Stimulated activated CD8-positive, alpha-beta memory T cell treated with anti-CD3 and anti-CD28 coated beads, Interleukin-15, amount 100 ng/mL, for 1 hour (primary cell): ENCODE measurements at places on chromosomes 4 and X.

DNA sequence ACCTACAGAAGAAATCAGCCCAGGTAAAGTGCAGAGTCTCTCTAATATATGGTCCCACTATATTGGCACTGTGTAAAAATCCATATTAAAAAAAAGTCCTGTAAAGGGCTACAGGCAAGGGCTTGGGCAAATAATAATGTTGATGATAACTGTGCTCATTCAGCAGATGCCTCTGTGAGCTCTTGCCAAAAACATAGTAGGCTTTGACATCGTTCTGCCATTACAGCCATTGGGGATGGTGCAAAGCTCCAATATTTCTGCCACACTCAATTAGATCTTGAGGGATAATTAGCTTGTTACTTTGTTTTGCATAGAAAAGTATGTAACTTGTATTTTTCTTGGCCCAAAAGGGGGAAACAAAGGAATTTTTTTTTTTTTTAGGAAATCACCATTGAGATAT lies 645.5 kb upstream of the FAM241A start:
- DNase-seq = no peak

GRCh38 chr4:58636381-58636780 lies 1526.2 kb upstream of the IGFBP7 start:
- no peak for DNase-seq

GRCh38 chr4:125041372-125041930 lies 273.3 kb upstream of the FAT4 start:
- DNase-seq = no peak

- no peak for DNase-seq
Measured at GRCh38 chr4:98615991-98616390, 42.4 kb downstream of the TSPAN5 start.

- DNase-seq = no peak
Measured at GRCh38 chrX:69107231-69107739, 58.0 kb downstream of the PJA1 start.

DNA sequence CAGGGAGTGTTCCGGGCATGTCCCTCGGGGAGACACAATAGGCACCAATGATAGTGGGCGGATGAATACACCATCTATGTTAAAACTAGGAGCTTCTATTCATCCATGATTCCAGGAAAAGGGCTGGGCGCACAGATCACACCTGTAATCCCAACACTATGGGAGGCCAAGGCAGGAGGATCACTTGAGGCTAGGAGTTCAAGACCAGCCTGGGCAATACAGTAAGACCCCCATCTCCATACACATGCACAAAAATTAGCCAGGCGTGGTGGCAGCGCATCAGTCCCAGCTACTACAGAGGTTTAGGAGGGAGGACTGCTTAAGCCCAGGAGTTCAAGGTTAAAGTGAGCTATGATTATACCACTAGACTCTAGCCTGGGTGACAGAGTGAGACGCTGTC lies 2.4 kb downstream of the NELFA start:
- DNase-seq = no peak

- no peak for DNase-seq
Measured at GRCh38 chr4:110527156-110527555, 51.2 kb downstream of the ENPEP start.

DNA sequence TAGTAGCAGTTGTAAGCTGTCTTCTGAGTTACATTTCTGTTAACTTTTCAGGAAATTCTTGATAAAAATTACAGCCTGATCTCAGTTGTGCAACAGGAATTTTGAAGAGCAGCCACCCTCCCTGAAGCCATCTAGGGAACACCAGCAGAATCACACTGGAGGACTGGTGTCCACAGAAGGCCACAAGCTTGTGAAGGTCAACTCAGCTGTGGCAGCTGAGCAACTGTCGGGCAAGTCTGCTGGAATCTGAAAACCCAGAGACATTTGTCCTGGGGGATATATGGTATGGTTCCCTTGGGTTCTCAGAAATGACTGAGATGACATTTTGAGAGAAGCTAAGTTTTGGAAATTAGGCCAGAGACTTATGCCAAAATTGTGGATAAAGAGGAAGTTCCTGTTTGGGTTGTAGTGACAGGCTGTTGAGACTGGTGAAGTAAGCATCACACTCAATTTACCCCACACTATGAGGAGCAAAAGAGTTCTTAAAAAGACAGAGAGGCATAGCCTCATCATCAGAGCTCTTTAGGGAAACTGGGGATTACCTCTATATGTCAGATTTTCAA lies 78.1 kb upstream of the TNIP3 start:
- no peak for DNase-seq

GRCh38 chr4:129546531-129546930 lies 450.6 kb downstream of the C4orf33 start:
- DNase-seq = no peak

- no peak for DNase-seq
Measured at GRCh38 chr4:39046249-39046648, 14.0 kb upstream of the TMEM156 start.

DNA sequence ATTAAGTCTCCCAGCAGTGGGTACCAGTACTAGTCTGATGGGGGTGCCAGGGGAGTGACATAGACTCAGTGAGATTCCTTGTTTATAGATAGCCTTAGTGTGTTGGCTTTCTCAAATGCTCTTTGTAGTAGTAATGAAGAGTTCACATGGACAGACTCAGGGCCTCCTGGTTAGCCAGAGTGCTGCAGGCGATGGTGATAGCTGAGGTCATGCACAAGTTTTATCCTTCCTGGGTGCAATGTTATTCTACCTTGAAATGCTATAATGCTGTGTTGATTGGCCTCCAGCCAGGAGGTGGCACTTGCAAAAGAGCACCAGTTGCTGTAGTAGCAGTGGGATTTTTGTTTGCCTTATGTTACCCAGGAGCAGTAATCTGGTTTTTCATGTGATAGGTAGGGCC lies 35.5 kb upstream of the ADH4 start:
- no peak for DNase-seq

DNA sequence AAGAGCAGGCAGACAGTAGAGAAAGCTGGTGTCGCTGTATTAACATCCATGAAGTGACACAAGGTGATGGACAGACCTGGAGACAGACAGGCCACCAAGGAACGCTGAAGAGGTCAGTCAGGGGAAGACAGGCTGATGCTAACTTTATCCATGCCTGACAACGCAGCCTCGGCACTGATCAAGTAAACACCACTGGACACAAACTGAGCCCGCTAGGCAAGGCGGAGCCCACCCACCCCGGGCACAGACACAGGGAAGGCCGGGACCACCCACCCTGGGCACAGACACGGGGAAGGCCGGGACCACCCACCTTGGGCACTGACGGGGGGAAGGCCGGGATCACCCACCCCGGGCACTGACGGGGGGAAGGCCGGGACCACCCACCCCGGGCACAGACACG lies 18.8 kb downstream of the PPP2R3B start:
- DNase-seq = no peak

- DNase-seq = no peak
Measured at GRCh38 chrX:130884627-130885026, 18.4 kb downstream of the ENOX2 start.

DNA sequence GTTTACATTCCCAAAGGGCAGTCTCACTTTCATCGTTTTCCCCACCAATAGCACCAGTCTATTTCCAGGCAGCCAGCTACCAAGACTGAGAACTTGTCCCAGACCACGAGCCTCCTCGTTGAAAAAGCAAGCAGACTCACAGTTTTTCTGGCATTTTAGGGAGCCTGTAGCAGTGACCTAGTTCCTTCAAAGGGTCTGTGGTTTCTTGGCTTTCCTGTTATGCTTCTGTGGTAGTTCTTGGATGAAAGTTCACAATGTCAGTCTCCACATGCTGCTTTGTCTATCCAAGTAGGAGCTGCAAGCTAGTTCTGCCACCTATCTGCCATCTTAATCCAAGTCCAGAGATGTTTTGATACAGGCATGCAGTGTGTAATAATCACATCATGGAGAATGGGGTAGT lies 151.6 kb upstream of the ZC4H2 start:
- no peak for DNase-seq

DNA sequence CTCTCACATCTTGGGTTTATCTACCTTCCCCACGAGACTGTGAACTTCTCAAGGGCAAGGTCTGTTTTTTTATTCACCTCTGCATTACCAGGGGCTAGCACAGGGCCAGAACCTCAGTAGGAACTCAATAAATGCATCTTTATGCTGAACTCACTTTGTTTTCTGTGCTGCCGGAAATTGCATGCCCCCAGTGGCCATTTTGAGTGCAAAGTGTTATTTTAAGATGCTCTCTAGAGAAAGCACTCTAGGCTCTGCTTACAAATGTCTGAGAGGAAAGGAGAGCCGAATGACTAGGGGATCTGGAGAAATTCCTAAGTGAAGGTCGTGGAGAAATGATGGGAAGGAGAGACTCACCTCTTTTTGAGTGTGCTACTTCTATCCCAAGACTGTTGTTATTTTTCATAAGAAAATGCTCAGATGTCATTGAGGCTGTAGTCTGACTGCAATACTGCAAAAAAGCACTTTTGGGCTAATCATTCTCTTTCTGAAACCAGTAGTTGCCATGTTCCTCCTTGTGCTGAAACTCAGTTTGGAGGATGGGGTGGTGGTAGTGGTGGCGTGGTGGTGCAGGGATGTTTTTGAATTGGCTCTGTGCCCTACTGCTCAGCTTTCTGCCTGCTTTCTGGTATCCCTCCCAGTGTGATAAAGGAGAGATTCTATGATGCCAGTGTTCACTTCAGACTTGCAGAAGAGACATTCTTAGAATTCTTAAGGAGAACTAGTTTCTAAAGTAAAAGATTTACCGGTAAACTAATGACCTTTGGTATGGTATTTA lies 41.3 kb downstream of the DOCK11 start:
- DNase-seq = peak; percentile 7

DNA sequence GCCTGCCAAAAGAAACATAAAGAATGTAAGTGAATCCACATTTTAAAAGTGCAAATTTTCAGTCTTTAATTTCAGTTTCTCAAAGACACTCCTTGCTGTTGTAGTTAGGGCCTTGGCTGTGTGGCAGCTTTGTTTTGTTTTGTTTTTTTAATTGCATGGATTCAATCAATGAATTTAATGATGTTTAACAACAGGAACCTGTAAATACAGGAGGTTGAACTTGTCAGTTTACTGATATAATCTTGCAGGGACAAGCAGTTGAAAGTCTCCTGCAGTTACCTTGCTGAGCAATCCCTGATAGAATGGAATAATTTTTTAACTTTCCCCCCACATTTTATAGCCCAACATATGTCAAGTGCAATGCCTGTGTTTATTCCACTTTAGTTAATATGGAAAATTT lies 528.3 kb upstream of the PCDH7 start:
- no peak for DNase-seq

GRCh38 chr4:123107444-123108252 lies 185.3 kb upstream of the NUDT6 start:
- DNase-seq = no peak

GRCh38 chr4:118883861-118884260 lies 4.8 kb upstream of the SYNPO2 start:
- DNase-seq = no peak

DNA sequence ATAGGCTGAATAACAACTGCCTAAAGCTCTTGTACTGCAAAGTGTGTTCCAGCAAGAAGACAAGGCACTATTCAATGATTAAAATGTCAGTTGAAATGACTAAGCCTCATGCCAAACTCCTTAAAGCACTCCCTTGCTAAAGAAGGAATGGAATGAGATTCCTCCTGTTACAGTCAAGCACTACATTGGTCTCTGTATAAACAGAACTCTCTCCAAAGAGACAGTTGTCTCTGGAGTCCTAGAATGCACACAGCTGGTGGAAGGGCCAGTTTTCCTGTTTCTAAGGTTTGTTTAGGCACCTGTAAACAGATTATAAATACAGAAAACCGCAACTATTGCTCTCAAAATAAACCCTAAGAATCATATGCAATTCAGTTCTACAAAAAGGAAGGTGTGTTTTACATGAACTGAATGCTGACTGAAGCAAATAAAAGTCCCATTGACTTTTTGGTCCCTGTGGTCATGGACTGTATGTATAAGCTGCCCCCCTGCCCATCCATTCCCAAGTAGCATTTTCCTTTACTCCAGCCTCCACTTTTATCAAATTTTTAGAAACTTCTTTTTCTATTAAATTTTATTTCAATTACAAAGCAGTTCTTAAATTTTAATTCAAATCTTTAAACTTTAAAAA lies 47.0 kb downstream of the FAT1 start:
- DNase-seq = no peak

- no peak for DNase-seq
Measured at GRCh38 chrX:104430742-104431119, 135.3 kb upstream of the IL1RAPL2 start.

DNA sequence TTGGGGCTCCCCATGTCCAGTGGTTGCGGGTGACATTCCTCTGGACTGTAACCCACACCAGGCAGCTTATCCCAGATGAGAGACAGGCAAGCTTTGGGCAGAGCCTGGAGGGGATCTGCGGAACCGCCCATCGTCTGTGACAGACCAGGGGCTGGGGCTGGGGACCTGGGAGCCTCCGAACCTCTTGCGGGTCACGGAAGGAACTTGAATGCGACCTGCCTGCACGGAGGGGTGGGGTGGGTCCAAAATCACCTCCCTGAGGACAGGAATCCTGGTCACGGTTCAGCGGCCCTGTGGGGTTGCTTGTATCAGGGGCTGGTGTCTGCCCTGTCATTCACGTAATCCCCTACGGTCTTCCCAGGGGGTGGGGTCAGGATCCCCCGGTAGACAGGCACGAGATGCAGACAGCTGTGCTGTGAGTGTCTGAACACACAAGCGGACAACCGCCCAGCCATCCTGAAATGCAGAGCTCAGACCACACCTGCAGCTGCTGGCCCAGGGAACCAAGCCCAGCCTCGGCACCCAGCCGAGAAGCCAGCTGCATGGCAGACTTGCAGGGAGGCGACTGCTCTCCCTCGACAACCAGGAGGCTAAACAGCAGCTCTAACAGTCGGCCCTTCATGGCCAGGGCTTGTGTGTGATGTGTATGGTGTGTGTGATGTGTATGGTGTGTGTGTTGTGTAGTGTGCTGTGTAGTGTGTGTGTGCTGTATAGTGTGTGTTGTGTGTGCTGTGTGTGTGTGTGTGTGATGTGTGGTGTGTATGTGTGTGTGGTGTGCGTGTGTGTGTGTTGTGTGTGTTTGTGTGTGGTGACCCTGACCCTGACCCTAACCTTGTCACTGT lies 105.9 kb upstream of the ADRA2C start:
- no peak for DNase-seq

- no peak for DNase-seq
Measured at GRCh38 chr4:107349732-107350131, 313.6 kb upstream of the DKK2 start.

- DNase-seq = no peak
Measured at GRCh38 chr4:33536898-33537297, 2707.4 kb downstream of the ARAP2 start.

DNA sequence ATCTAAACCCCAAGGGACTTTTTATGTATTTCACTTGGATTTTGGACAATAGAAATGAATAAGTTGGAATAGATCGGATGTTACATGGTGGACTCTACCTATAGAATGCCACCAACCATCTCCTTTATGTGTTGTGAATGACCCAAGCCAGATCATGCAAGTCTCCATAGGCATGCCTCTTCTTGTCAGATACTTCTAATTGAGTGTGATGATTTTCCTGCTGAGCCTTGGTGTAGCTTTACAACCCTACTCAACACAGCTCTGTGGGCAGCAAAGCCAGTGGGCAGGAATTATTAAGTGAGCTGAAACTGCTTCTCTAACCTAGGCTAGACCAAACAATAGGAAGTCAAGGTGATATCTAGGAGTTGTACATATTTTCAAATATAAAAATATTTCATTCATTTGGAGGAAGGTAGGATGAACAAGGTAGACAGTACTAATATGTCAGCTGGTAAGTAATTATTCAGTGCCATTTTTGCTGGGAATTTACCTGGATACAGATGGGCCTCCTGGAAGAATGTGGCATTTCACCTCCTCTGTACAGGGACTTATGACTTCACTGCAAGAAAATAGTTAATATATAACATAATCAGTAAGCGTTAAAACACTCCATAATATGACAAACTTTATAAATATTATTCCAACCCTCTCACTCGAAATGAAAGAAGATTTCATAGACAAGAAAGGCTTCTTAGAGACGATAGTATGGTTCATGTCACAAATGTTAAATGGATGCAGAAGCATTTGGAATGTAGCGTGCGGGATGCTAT lies 298.0 kb upstream of the FAT1 start:
- no peak for DNase-seq
